ENCODE measurements at places on chromosomes 16 and 17.

GRCh38 chr16:86533767-86534351 lies 21.2 kb downstream of the MTHFSD start:
- DNase-seq: no peak

GRCh38 chr16:5837007-5837670 lies 739.5 kb upstream of the EEF2KMT start:
- no peak for DNase-seq

DNA sequence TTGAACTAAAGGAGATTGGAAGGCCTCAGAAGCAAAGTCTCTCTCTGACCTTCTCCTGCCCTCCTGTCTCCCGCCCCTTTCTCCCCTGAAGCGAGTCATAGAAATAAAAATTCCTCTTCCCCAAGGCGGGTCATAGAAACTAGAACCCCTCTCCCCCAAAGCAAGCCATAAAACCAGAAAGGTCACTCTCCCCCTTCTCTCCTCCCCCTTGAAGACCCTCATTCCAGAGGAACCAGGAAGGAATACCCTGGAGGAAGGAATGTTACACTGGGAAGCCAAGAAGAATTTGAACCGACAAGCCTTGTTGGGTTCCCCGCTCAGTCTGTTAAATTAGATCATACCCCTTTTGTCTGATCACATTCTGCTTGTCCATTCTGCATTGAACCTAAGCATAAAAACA lies 2.7 kb upstream of the GJC1 start:
- no peak for DNase-seq

GRCh38 chr16:4519274-4520058 lies 19.1 kb downstream of the CDIP1 start:
- DNase-seq: no peak

DNA sequence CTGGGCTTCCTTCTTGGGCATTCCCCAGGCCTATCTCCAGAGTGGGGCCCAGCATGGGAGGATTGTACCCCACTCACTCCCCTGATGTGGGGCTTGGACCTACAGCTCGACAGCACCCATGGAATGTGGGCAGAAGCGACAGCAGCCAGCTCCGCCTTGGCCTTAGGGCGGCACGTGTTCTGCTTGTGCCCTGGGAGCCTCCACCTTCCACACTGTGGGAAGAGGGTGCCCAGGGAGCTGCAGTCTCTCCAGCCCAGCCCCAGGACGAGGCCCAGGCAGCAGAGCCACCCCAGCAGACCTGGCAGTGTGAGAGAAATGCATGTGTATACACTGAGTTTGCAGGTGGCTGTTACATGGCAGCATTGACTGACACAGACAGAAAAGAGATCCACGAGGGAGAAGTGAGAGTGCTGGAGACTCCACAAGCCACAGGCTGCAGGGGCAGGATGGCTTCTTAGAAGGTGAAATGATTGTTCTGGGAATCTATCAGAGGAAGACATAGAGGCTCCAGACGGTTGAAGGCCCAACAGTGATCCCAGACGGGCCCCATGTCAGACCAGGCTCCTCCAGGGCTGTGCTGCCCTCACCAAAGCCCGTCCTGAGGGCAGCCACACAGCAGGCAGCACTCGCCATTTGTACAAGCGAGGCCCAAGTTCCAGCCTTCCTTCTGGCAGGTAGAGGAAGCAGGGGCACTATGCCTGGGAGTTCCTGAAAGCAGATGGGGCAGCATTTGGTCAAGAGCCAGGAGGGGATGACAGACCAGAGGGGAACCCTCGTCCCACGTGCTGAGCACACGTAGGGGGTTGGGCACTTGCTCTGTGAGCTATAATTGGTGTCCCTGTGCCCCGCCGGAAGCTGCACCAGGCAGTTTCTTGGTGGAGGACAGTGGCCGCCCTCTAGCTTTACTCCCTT lies 2.8 kb upstream of the DNASE1 start:
- no peak for DNase-seq

GRCh38 chr16:4904942-4905615 lies 31.9 kb downstream of the PPL start:
- no peak for DNase-seq

DNA sequence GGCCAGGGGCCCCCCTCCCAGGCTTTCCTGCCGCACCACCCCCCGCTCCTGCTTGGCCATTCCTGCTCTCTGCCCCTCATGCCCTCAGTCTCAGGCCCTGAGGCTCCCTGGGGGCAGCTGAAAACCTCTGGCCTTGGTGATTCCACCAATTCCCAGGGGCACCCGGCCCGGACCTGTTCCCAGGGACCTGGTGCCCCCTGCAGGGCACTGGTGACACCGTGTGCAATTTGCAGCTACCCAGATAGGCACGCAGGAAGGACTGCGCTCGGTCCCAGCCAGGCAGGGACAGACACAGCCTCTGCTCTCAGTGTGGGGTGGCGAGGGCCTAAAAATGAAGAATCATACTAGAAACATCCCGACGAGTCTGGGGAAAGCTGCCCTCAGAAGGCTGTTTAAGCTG lies 13.4 kb downstream of the WFDC1 start:
- no peak for DNase-seq

- DNase-seq: peak; percentile 29
Observed at GRCh38 chr17:47802341-47803022, 19.1 kb downstream of the OSBPL7 start.

- DNase-seq: no peak
Observed at GRCh38 chr16:81485824-81486539, 41.4 kb downstream of the CMIP start.

GRCh38 chr17:13561606-13562270 lies 40.0 kb downstream of the HS3ST3A1 start:
- no peak for DNase-seq

DNA sequence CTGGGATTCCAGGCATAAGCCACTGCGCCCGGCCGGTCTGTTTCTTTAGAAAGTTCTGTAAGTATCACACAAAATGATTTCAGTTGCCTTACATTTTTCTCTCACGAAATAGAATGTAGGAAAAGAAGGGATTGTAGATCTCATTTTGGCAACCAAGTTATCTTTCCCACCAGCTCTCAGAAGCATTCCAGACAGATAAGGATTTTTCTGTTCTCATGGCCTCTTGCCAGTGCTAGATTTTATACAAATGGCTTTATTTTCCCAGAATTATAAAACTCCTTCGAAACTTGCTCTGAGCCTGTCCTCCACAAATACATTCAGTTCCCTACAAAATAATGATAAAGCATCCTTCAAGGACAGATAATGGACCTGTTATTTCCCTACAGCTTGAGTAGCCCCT lies 46.9 kb downstream of the LCMT1 start:
- no peak for DNase-seq

GRCh38 chr16:17343028-17343427 lies 127.7 kb downstream of the XYLT1 start:
- no peak for DNase-seq

DNA sequence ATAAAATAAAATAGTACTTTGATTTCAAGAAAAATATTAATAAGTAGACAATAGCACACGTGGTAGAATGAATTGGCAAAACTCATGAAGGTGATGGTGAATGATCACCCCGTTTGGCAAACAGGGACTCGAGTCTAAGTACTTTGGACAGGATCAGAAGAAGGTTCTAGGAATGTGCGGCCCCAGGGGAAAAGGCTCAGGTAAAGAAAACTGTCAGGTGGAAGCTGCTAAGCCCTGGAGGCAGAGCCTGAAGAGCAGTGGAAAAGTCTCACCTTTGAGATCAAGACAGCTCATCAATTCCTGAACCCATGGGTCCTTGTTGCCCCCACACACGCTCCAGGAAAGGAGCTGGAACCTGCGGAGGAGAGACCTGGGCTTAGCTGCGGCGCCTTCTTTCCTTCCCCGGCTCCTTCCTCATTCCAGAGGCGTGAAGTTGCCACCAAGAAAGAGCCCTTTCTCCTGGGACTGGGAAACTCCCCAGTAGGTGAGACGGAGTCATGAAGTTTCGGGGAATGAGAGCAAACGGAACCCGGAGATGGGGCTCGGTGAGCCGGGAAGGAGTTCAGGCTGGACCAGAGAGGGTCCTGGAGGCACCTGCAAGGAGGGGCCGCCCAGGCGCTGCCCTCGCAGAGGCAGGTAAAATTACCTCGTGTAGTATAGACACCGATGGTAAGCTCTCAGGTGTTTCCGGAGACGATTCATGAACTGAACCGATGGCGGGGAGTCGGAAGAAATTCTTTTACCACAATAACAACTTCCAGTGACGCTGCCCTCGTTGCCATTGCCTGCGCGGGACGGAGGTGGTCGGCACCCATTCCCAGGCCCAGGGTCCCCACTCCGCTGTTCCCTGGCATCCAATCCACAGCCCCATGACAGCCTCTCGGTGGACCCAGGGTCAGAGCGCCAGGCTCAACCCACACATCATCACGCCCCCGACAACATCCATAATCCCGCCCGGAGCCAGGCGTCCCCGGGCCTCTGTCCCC lies 1.2 kb upstream of the ZMYND15 start:
- DNase-seq: no peak

DNA sequence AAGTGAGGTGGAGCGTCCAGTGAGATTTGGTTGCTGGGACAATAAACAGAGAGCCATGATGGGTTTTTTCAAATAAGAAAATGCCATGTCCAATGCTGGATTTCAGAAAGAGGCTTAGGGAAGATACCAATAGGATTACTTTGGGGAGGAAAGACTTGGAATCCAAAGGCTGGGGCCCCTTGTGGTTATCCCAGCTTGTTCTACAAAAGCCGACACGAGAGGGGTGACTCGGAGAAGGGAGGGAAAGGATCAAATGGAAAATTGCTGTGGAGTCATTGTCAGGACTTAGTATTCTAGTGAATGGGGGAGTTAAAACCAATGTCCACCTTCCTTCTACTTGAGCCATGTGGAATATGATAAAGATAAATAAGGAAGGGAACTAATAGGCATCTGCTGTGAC lies 305.5 kb downstream of the SOX9 start:
- DNase-seq: no peak

DNA sequence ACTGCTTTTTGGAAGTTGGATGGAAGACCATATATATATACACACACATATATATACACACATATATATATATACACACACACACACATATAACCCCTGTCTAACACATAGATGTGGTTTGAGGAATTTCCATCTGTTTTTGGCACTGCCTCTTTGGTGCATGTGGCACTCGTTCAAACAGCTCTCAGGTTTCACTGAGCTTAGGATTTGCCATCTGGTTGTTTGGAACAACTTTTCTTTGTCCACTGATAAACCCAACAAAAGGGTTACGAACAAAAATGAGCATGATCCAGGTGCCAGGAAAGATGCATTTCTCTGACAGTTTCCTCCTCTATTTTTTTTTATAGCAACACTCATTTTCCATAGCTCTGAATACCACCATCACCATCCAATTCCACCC lies 14.6 kb upstream of the KCNJ16 start:
- DNase-seq: no peak

DNA sequence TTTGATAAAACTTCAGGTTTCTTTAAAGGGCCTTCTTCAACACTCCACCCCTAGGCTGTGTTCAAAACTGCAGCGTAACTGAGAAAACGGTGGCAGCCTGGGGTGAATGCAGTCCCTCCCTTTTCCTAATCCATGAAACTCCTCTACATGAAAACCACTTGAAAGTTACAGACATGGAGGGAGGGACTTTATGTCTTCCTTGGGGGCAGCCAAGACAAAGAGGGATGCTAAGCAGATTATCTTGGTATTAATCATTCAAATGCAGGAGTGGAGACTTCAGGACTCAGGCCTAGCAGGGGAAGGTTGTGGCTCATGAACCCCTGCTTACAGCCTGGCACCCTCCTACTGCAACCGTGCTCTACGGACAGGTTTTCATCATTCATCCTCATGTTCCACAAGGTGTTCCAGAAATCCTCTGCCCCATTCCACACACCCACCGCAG lies 46.8 kb downstream of the RNF112 start:
- no peak for DNase-seq

GRCh38 chr16:74677868-74678267 lies 11.2 kb upstream of the RFWD3 start:
- no peak for DNase-seq

GRCh38 chr16:72221630-72222024 lies 49.7 kb upstream of the PMFBP1 start:
- DNase-seq: no peak

DNA sequence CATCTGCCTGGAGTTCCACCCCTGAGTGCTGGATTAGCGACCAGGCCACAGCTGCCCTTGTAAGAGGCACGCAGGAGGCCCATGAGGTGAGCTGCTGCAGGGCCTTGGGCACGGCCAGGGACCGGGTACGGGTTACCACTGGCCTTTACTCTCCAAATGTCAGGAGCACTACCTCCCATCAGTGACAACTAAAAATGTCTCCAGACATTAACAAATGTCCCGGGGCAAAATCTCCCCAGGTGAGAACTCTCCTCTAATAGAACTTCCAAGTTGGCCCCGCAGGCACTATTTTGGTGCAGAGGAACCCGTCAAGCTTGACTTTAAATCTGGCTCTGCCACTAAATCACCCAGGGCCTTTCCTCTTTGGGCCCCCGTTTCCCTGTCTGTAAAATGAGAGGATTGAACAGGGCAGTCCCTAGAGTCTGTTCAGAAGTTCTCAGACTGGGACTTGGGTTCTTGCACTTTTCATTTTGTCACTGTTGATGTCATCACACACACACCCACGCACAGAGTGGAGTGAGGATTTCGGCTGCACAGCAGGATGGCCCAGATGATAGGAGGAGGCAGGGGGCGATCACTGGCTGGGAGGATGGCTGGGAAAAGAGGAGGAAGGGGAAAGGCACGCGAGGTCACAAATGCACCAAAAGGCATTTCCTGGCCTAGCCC lies 24.5 kb upstream of the MAPT start:
- no peak for DNase-seq

DNA sequence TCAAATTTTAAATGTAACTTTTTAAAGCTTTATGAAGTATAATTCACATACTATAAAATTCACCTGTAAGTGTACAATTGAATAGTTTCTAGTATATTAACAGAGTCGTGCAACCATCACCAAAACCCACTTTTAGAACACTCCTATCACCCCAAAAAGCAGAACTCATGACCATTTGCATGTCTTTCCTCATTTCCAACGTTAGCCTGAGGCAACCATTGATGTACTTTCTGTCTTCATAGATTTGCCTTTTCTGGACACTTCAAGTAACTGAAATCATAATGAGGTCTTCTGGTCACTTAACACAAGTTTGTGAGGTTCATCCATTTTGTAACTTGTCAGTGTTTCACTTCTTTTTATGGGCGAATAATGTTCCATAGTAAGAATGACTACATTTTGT lies 33.2 kb downstream of the METTL16 start:
- DNase-seq: no peak

DNA sequence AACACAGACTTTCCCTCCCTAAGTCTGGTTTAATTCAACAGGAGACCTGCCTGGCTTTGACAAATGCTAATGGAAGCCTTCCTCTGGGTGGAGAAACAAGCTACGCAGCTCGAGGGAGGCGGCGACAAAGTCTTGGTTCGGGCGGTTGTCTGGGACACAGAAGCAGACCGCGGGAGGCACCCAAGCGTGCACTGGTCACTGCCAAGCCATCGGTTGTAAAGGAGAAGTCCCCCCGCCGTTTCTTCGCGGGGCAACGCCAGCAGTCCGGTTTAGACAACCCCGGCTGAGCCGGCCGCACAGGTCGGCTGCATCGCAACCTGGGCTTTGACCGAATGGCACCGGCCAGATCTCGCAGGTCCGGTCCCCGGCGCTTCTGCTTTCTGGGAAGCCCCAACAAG lies 586 bp downstream of the GLYR1 start:
- DNase-seq: no peak
